ENCODE measurements at places on chromosomes 4 and X.

- DNase-seq = no peak
Measured at GRCh38 chr4:109574931-109575804, 15.1 kb downstream of the MCUB start.

- peak; percentile 9 for DNase-seq
Measured at GRCh38 chr4:112130906-112131305, 14.3 kb upstream of the FAM241A start.

- DNase-seq = peak; percentile 29
Measured at GRCh38 chr4:20318909-20319277, 67.2 kb downstream of the SLIT2 start.

DNA sequence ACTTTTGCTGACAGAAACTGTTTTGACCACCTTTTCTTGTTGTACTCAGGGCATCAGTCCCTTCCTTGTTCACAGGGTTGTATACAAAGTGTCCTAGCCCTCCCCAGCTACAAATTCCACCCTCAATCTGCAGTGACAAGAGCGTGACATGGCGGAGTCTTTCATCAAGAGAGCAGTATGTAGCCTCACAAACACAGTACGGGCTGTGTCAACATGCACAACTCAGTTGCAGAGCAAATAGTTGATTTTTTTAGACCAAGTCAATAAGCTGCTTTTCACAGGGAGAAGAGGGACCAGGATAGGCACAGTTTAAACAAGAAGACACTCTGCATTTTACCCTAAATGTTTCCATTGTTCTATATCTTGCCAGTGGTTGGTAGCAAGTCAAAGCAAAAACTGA is 8.6 kb upstream of the HS6ST2 start:
- no peak for DNase-seq

DNA sequence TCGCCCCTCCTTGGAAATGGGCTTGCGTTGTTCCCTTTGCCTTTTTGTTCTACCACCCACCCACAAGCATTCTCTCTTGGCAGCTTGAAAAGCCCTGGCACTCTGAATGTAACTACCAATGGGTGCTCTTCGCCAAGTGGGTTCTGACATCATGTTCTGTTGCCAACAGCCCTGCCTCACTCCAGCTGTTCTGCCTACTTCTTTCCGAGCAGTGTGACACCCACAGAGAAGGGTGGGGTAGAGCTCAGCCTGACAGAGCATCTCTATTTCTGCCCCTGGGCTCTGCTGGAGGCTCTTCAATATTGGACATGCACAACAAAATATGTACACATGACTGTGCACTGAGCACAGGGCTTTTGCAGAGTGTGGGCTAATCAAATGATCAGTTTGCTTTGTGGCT is 15.6 kb upstream of the EXOSC9 start:
- DNase-seq = peak; percentile 43

GRCh38 chrX:31092970-31093638 is 21.3 kb upstream of the FTHL17 start:
- no peak for DNase-seq

- peak; percentile 40 for DNase-seq
Measured at GRCh38 chrX:2679534-2680485, 11.3 kb upstream of the CD99 start.

DNA sequence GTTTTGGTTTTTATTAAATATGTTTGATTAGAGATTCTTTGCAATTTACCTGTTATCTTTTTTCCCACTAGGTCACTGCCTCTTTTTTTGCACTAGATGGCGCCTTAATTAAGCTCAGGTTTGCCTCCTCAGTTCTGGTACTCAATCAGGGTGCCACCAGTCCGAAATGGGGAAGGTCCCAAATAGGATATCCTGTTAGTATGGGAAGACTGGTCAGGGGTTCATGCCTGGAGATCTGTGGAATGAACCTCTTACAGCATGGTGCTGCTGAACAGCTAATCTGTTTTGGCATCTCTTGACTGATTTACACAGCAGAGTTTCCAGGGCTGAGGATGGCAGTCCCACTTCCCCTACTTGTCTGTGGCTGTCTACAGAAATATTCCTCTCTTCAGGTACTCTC is 24.2 kb upstream of the VSIG1 start:
- DNase-seq = peak; percentile 19

- DNase-seq = no peak
Measured at GRCh38 chr4:183718876-183719275, 59.8 kb downstream of the TRAPPC11 start.

- no peak for DNase-seq
Measured at GRCh38 chrX:81286075-81286474, 84.2 kb downstream of the SH3BGRL start.

- peak; percentile 62 for DNase-seq
Measured at GRCh38 chrX:119870626-119871131, 854 bp downstream of the RNF113A start.

DNA sequence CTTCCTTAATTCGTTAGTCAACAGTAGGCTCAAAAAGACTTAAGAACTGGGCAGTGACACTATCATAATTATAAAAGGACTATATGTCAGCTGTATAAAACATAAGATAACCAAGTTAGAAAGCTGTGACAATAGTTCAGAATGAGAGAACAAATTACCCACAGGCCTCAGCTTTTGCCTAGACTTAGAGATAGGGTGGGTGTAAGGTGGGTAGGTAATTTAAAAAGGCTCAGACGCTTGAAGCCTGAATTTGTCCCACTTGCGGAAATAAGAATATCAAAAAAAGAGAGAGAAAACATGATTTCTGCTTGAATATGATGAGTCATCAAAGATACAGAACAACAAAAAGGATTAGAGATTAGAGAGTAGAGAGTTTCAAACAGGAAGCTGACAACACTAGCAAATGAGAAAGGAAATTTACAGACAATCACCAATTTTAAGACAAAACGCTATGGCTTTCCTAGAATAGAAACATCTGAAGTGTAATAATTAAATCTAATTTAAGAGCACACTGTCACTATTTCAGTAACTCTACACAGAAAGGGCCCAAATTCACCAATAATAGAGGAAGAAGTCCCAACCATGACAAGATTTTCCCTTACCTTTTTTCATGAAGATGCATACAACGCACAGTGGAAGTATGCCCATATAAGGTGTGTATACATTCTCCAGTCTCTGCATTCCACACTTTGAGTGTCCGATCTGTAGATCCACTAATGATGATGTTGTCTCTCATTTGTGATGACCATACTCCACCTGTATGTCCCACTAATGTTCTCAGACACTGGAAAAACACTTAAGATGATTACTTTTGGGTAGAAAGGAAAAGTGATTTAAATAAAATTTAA is 208.1 kb downstream of the FBXW7 start:
- DNase-seq = no peak

GRCh38 chr4:176357359-176358082 is 37.8 kb downstream of the SPCS3 start:
- DNase-seq = peak; percentile 67

DNA sequence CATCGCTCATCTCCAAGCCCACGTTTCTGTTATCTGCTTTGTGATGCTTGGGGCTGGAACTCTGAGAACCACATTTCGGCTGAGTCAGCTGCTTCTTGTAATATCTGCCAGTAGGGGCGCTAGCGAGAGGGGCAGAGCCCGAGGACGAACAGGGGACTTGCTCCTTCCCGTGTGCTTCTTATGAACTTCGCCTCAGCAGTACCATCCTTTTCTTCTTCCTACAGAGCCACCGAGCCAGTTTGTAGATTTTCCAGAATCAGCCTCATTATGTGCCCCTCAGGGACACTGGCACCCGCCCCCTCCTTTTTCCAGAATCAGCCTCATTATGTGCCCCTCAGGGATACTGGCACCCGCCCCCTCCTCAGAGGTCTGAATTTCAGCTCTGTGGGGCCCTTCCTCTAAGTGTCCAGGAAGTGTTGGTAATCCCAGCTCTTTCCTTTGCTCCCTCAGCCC is 441.7 kb upstream of the RASGEF1B start:
- DNase-seq = peak; percentile 43

DNA sequence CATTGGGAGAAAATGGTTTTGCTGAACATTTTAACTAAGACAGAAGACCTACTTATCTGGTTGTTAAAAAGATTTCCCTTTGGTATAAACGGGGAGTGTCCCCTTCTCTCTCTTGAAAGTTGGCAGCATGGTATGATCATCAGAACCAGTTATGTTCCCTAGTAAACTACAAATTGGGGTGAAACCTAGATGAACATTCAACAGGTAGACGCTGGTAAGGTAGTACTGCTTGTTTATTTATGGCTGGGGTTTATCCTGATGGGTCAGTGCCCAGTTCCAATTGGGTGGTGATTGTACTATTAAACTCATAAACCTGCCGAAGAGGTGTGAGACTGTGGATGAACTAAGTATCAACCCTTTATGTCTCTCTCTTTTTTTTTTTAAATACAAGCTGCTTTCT is 100.5 kb downstream of the MBNL3 start:
- no peak for DNase-seq

DNA sequence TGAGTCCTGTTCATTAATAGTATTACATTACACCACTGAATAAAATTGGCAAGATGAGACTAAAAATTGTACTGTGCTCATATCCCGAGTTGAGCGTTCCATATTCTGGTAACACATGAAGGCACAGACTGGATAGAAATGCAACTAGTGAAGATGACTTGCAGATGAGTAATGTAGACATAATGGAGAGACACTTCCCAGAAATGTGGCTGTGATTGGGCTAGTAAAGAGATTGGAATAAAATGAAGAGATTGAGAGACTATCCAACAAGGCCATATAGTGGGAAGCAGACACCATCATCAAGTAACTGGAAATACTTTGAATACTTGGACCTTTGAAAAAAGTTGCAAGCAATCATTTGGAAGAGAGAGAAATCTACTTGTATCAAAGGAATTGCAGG is 77.3 kb downstream of the DCAF8L1 start:
- DNase-seq = peak; percentile 26

DNA sequence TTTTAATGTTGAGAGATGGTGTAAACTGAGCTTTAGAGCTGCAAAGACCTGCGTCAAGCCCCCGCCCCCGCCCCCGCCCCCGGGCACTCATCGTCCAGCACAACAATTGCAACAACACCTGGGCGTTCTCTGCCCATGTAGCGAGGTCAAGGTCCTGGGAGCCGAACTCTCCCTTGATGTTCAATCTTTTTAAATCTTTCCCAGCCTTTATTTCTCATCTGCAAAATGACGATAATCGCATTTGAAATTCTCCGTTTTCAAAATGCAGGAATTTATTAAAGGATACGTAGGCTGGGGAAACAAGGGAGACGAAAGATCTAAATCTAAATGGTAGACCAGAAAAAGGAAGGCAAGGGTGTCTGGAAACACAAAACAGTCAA is 648 bp upstream of the MSMO1 start:
- DNase-seq = no peak

Measured in EH (cell line).